Breast epithelium (tissue), 4 donors: ENCODE measurements at places on chromosomes 11 and 22. TPM values are rescaled to one million over a fixed set of nuclear protein-coding genes. Genes with fewer than 3 reads are reported as not detected.
A peak's percentile ranks its signal among the peaks of the same experiment; 100 is the strongest.

DNA sequence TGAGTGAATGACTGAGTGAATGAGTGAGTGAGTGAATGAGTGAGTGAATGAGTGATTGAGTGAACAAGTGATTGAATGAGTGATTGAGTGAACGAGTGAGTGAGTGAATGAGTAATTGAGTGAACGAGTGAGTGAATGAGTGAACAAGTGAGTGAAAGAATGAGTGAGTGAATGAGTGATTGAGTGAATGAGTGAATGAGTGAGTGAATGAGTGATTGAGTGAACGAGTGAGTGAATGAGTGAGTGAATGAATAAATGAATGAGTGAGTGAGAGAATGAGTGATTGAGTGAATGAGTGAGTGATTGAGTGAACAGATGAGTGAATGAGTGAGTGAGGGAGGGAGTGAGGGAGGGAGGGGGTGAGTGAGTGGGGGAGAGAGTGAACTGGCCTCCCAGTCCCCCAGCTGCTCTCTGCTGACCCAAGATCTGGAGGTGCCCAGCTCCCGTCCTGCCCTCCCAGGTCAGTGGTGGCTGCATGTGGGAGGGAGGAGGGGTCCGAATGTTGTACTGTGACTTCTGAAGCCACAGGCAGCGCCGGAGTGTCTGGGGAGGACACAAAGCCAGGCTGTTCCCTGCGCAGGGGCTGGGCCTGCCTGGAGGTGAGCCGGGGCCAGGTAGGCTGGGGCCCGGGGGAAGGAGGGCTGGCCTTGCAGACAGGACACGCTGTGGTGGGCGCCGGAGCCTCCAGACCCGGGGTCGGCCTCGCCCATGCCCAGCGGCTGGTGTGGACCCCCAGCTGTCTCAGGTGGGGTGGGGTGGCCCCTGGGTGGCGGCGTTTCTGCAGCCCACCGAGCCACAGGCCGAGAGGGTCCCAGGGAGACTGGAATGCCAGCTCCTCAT is 17.8 kb upstream of the PIM3 start:
- H3K27ac ChIP-seq, result peak overlapping the region; percentile 70
- no peaks in the 10 kb centered on the region for H3K27me3 ChIP-seq
- peaks cover 14% of the 10 kb centered on the region for H3K4me1 ChIP-seq
- no peaks in the 10 kb centered on the region for H3K36me3 ChIP-seq

- H3K4me3 ChIP-seq, result no peak overlapping the region
- H3K27me3 ChIP-seq, result no peaks in the 10 kb centered on the region
- no peak overlapping the region for H3K27ac ChIP-seq
- no peaks in the 10 kb centered on the region for H3K36me3 ChIP-seq
- no peaks in the 10 kb centered on the region for H3K4me1 ChIP-seq
- no peak for DNase-seq
These were observed 212.6 kb upstream of the NAV2 start for GRCh38 chr11:19499999-19500398.

- peaks cover 32% of the 10 kb centered on the region for H3K4me1 ChIP-seq
- no peaks in the 10 kb centered on the region for H3K27me3 ChIP-seq
- H3K36me3 ChIP-seq, result no peaks in the 10 kb centered on the region
- H3K27ac ChIP-seq, result peak overlapping the region; percentile 96
These were observed 32.5 kb downstream of the PLEKHA7 start for GRCh38 chr11:16981651-16982194.

DNA sequence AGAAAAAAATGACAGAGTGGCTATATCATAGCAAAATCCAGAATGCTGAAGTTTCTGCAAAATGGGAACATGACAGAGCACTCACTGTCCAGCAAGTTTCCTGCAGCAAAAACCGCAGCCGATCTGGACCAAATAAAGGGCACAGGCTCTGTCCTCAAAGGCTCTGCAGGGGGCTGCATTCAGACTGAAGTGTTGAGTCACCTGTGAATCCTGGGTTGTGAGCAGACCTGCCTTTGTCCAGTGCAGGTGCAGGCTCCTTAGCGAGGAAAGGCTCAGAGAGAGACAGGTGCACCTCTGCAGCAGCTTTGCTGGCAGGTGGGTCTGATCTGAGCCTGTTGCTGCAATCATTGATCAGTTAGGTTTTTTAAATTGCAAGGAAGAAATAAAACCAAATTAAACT is 29.3 kb upstream of the NFAM1 start:
- no peaks in the 10 kb centered on the region for H3K4me1 ChIP-seq
- no peak overlapping the region for H3K4me3 ChIP-seq
- no peaks in the 10 kb centered on the region for H3K27me3 ChIP-seq
- no peak overlapping the region for H3K27ac ChIP-seq

GRCh38 chr11:44631831-44632230 is 66.4 kb downstream of the CD82 start:
- H3K4me3 ChIP-seq, result no peak overlapping the region
- H3K27me3 ChIP-seq, result no peaks in the 10 kb centered on the region
- H3K4me1 ChIP-seq, result no peaks in the 10 kb centered on the region
- no peak for DNase-seq
- no peak overlapping the region for H3K27ac ChIP-seq

GRCh38 chr11:61725781-61726231 is 26.6 kb upstream of the MYRF start:
- H3K27ac ChIP-seq, result no peak overlapping the region
- no peaks in the 10 kb centered on the region for H3K36me3 ChIP-seq
- H3K27me3 ChIP-seq, result no peaks in the 10 kb centered on the region
- DNase-seq, result no peak

DNA sequence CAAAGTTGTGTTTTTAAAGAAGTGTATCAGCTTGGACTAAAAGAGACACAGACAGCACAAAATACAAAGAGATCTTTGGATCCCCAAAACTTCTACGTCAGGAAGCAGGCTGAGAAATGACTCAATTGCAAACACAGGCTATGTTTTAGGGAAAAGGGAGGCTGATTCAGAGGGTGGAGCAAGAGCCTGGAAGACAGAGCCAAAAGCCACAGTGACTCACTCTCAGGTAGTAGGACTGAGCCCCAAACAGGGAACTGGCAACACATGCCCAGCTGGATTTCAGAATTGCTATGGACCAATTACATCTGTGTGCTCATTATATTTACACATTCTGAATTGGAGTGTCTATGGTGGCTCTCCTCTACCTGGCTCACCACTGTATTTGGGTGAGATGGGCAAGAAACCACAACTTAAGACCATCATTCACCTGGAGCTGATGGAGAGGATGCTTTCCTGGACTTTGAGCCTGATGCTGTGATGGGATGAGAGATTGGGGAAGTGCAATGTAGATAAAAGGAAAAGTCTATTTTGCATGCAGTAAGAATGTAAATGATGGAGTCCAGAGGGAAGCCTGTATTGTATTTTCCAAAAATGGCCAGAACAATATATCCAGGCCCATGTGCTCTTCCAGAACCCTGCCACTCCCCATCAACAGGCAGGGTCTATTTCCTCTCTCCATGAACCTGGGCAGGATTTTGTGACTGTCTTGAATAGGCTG is 20.8 kb upstream of the LINC01488 start:
- no peaks in the 10 kb centered on the region for H3K27me3 ChIP-seq
- H3K36me3 ChIP-seq, result no peaks in the 10 kb centered on the region
- H3K4me3 ChIP-seq, result no peak overlapping the region
- DNase-seq, result no peak
- no peak overlapping the region for H3K27ac ChIP-seq
- H3K4me1 ChIP-seq, result no peaks in the 10 kb centered on the region

DNA sequence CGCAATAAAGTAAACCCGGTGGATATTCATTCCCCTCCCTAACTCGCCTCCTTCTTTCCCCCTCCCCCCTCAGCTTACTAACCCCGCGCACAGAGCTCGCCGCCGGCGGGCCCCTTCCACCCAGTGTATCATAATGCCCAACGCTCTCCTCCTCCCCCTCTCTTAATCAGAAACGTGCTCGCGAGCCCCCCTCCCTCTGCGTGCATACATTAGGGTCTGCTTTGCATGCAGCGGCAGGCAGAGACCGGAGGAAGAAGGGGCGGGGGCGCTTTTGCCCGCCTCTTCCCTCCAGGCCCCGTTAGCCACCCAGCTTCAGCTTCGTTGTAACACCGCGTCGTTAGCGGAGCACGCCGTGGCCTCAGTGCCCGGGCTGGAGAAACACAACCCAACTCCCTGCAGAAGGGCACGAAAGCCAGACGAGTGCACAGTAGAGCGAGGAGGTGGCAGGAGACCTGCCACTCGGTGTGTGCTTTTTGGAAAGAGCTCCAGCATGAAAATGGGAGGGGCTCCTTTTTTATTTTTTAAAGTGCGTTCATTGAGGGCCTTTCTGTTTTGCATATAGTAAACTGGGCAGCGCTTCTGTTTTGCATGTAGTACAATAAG is 901 bp upstream of the KMT2A start:
- no peaks in the 10 kb centered on the region for H3K27me3 ChIP-seq
- H3K27ac ChIP-seq, result peak overlapping the region; percentile 99
- no peak for DNase-seq
- H3K4me3 ChIP-seq, result peak overlapping the region; percentile 98
- H3K4me1 ChIP-seq, result no peaks in the 10 kb centered on the region

GRCh38 chr11:28913883-28914282 is 805.7 kb downstream of the METTL15 start:
- H3K4me3 ChIP-seq, result no peak overlapping the region
- no peak for DNase-seq
- no peaks in the 10 kb centered on the region for H3K4me1 ChIP-seq
- H3K27ac ChIP-seq, result no peak overlapping the region
- H3K27me3 ChIP-seq, result no peaks in the 10 kb centered on the region

Gene GLB1L3
- 1.6 TPM for total RNA-seq

Gene OR8K3
- not detected for total RNA-seq

Gene RAB38
- 5.2 TPM for total RNA-seq

Gene RNF214
- total RNA-seq, result 13.3 TPM
